ENCODE measurements at places on chromosomes 2 and 18. TPM values are rescaled to one million over a fixed set of nuclear protein-coding genes. Genes with fewer than 3 reads are reported as not detected.

- no peak for DNase-seq
These were observed 36.6 kb upstream of the VIT start for GRCh38 chr2:36659872-36660312.

DNA sequence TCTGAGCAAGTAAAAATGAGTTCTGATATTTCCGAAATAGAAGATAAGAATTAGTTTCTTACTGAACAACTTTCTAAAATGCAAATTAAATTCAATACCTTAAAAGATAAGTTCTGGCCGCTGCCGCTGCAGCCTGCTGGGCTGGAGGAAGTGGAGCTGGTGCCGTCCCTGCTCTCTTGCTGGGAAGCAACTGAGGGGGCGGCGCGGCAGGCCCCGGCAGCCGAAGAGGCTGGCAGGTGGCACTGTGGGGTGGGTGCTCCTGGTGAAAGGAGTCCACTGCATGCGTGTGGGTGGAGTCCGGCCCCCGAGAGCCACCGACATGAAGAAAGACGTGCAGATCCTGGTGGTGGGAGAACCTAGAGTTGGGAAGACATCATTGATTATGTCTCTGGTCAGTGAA lies 89.5 kb upstream of the ZNF519 start:
- no peak for DNase-seq

- no peak for DNase-seq
These were observed 12.1 kb upstream of the CXCR4 start for GRCh38 chr2:136130045-136130444.

DNA sequence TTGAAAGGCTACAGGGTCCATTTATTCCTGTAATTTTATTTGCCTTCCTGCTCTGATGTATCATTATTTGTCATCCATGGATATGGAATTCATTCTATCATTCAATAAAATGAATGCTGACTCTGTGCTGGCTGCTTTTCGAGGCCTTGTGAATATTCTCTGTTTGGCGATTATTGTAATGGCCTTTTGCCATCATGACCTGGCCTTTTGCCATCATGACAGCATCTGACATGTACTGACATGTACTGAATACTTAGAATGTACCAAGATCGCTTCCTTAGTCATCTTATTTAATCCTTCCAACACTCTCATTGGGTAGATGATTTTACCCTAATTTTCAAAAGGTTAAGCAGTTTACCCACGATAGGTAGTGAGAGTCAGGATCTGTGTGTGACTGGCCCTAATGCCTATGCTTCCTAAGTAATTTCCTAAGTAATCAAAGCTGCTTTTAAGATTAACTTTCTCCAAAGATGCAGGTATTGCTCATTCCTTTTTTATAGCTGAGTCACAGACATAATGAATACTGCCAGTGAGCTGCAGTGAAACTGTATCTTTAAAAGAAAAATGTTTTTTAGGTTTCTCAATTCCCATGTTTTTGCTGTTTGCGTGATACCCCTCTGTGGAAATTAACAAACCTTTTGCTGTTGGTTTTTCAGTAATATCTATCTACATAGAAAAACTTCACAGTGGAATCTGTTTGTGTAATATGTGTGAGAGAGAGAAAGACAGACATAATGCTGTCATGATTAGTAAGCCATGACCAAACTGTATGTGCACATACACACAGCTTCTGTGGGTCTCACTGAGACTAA lies 127.8 kb downstream of the CERS6 start:
- DNase-seq, result no peak

GRCh38 chr2:200966770-200967169 lies 3.3 kb upstream of the ORC2 start:
- DNase-seq, result no peak

DNA sequence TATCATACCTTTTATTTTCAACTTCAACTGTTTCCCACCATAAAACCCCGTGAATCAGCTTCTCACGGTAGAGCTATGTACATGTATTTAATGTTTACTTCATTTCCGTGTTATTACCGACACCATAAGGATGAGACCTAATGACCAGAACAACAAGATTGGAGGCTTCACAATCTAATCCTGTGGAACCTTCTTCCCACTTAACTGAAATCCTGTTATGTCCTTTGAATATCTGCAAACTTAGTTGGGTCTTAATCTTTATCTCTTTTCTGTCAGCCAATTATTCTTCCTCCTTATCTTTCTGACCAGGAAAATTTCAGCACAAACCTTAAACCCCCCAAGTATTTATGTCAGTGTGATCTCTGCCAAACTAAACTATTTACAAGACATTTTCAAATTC lies 214.4 kb downstream of the TMX3 start:
- no peak for DNase-seq

DNA sequence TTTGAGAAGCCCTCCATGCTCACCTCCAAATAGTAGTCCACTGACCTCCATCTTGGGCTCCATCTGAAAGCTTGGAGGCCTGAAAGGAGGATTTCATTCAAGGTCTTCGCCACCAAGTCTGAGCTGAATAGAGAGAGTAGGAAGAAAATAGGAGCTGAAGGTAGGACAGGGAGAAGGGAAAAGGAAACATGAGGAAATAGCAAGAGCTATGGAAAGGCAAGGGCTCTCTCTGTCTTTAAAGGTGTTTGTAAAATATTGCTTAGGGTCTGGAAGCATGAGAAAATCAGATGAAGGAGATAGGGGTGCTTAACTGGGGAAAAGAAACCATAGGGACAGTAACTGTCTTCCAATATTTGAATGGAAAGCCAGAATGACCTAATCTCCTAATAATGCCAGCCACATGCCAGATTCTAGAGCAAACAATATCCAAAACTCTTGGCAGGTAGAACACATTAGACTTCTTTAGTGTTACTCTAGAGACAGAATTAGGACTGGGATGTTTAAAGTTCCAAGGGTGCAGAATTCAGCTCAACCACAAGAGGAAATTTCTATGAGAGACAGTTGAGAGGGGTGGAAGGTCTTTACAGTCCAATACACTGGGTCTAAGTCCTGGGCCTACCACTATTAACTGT lies 67.4 kb downstream of the NAB1 start:
- no peak for DNase-seq

DNA sequence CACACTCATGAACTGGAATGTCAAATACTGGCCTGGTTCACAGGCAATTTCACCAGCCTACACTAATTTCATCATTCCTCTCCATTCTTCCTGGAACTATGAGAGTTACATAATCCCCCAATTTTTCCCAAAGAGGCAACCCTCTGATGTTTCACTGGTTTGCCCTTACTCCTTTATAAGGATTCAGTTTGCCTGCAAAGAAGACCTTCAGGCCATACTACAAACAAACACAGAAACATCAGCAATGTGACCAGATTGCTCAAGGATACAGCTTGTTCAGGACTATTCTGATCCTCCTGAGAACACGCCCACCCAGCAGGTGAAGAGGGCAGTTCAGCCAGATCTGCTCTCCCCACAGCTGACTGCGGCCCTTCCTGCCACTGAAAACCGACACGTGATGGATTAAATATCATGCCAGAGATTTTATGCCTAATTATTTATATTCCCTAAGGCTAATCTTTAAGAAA lies 215.5 kb downstream of the ETAA1 start:
- DNase-seq, result no peak

DNA sequence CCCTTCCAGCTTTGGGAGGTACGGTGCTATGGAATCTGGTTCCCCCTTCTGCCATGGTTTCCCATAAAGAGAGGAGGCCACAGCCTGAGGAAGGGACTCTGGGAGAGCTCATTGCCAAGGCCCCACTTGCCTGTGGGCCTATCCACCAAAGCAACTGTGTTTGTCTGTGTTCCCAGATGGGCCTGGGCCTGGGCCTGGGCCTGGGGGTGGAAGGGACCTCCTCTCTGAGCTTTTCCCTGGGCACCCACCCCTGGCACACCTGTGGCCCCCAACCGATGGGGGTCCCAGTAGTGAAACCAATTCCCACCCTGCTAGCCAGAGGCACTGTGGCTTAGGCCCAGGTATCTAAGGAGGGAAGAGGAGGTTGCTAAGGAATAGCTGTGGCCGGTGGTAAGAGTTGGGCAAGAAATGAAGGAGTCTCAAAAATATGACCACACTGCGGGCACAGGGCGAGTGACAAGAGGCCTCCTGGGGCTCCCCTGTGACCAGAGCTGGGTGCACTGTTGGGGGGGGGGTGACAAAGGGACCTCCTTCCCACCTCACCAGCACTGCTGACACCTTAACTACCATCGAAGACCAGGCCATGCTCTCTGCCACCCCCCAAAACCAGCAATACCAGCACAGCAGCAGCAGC lies 4.9 kb upstream of the DUSP2 start:
- DNase-seq, result no peak

GRCh38 chr18:79947054-79947755 lies 4.2 kb downstream of the SLC66A2 start:
- DNase-seq, result no peak

- peak; percentile 47 for DNase-seq
These were observed 38.1 kb upstream of the LCLAT1 start for GRCh38 chr2:30408961-30409387.

GRCh38 chr2:131035826-131036231 lies 57.4 kb downstream of the FAM168B start:
- DNase-seq, result no peak

DNA sequence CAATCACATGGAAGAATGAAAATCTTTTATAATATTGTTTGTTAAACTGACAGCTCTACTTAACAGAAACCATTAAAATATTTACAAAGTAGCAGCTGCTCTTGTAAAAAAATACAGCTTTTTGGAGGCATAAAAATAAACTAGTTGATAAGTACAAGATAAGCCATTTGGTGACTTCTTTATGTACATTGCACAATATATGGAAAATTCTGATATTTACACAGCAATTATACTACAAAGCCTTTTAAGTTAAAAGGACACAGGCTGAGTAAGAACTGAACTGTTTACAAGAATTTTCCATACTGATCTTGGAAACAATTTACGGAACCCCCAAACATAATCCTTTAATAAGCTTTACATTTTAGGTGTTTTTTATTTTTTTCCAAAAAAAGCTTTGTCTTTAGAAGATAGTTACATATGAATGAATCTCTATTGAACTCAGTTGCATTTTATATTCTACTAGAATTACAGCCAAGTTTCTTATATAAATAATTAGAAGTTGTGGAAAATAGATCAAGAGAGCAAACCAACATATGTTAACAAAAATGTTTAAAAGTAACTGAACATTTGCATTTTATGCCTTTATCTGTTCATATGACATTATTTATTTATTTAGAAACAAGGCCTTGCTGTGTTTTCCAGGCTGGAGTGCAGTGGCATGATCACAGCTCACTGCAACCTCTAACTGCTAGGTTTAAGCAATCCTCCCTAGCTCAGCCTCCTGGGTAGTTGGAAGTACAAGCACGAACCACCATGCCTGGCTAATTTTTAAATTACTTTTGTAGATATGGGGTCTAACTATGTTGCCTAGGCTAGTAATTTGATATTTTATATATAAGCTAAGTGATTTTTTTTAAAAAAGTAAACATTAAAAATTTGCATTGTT lies 142.5 kb downstream of the OTX1 start:
- DNase-seq, result no peak

- no peak for DNase-seq
These were observed 705.6 kb upstream of the ID2 start for GRCh38 chr2:7976206-7976605.

- no peak for DNase-seq
These were observed 144.7 kb downstream of the COL6A3 start for GRCh38 chr2:237269138-237269875.

The TFPI gene
- polyA plus RNA-seq, result 33.8 TPM

The DSG3 gene
- not detected for polyA plus RNA-seq

The TMEM17 gene
- polyA plus RNA-seq, result 5.9 TPM

The PREPL gene
- 169 TPM for polyA plus RNA-seq

The HOXD11 gene
- polyA plus RNA-seq, result 67.2 TPM

The MRPL33 gene
- 148 TPM for polyA plus RNA-seq

The ERBB4 gene
- 42.3 TPM for polyA plus RNA-seq

The OBSL1 gene
- polyA plus RNA-seq, result 199 TPM

The C2orf69 gene
- 12.6 TPM for polyA plus RNA-seq

All from renal cortex interstitium (tissue), 15 donors.